ENCODE measurements at places on chromosomes 11 and 22.

- no peak for DNase-seq
Measured at GRCh38 chr11:12235080-12235479, 124.7 kb downstream of the MICAL2 start.

DNA sequence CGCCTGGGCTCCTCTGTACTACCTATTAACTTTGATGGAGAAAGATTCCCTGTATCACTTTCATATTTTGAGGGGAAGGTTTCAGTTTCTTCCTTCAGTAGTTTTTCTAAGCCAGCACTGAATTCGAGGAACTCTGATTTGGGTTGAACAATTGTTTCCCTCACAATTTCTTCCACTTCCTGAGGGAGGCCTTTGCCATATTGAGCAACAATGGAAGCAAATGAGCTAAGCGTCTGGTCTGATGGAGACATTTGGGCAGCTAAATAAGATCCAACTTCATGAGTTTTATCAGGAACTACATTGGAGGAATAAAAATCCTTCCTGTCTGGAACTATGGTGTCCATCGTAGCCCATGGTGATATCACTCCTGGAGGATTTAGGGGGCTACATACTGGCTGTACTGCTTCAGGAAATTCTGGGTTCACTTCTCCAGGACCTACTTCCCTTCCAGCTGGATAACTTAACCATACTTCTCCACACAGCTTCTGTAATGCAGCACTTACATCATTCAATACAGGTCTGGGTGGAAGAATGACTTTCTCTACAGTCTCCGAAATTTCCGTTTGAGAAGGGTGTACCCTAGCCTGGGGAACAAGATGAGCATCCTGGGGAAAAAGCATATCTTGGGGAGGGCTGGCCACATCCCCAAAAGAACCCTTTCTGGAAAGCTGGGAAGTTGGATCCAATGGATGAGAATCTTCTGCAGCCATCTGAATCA lies 38.9 kb upstream of the CCDC89 start:
- no peak for DNase-seq

- DNase-seq: no peak
Measured at GRCh38 chr11:1059759-1060158, 14.9 kb upstream of the MUC2 start.

GRCh38 chr11:61345954-61346843 lies 13.2 kb downstream of the TKFC start:
- no peak for DNase-seq

GRCh38 chr11:84870486-84870885 lies 756.7 kb downstream of the DLG2 start:
- no peak for DNase-seq

- no peak for DNase-seq
Measured at GRCh38 chr22:24550028-24550901, 4.7 kb downstream of the GUCD1 start.

DNA sequence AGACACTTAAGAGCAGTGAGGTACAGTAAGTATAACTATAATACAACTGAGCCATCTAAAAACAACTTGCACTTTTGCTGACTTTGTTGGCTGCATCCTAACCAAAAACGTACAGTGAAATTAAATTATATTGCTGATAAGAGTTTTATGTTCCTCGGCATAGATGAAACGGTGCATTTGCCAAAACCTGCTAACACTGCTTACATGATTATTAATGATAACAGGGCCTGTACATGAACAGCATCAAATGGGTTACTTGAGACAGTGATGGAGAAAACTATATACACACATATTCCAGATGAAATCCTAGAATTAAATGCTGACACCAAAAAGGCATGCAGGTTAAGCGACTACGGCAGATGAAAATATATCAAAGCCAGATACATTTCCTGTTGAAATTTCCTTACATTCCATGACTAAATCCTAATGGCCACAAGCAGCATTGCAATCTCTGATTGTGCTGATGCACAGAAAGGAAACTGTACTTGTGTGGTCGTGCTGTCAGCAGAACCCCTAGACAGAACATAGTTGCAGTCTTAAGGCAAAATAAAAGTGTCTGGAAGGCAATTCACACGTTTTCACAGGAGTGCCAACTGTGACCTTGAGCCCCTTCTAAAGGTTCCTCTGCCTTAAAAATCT lies 143.9 kb downstream of the CADM1 start:
- DNase-seq: no peak

DNA sequence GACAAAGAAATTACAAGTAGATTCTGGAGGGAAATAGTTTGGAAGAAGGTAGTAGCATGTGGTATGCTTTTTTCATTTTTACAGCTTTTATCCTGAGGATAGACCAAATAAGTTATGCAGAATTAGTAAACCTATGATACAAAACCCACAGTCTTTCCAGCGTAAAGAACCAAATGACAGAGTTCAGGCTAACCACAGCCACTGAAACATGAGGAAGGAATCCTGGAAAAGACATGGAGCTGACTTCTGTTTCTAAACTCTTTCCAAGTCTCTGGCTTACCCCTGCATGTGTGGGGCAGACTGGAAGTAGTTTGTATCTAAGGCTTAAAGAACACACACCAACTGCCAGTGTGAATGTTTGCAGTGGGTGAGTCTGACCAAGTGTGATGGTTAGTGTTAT lies 258.4 kb upstream of the TENM4 start:
- no peak for DNase-seq

DNA sequence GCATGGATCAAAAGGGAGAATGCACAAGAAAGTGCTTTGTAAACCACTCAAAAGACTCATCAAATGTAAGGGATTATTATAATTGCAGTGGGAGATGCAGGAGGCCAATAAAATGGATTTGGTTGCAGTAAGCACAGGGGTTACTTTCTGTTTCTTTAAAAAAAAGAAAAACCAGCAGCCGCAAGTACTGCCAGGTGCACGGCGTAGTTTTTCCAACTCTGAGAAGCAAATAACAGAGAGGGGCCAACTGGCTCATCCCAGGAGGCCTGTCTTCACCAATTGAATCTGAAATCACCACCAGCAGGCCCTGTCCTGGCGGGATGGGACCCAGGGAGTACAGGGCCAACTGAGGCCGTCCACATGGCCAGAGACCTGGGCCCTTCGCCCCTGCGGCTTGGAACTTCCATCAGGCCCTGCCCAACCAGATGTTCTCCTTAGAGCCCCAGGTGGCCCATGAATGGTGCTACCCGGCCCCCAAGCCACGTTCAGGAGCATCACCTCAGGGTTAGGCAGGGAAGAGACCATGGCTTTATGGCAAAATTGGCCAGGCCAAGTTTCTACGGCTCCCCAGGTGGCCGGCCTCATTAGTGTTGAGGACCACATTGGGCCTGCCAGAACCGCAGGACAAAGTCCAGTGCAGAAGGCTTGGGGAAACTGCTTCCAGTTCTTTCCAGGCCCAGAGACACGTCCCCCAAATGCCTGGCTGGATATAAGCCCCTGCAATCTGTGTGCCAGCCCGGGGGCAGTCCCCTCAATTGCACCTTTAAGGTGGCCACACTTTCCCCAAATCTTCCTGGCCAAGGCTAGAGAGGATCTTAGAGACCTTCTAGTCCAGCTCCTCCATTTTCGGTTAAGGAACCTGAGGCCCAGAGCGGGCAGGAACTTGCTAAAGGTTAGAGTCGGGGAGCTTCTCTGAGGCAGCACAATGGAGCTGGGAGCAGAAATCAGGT lies 61.7 kb downstream of the CHRDL2 start:
- no peak for DNase-seq
